Left forelimb (tissue), 1 donor: ENCODE measurements at places on chromosomes 1 and 21.

GRCh38 chr1:7299329-7299799 lies 471.7 kb upstream of the VAMP3 start:
- peak; percentile 80 for DNase-seq

- no peak for DNase-seq
Observed at GRCh38 chr1:6197746-6198427, 1.5 kb downstream of the RPL22 start.

GRCh38 chr1:70656361-70656760 lies 245.3 kb downstream of the CTH start:
- DNase-seq: no peak

GRCh38 chr1:19411612-19412011 lies 73.7 kb downstream of the CAPZB start:
- no peak for DNase-seq

DNA sequence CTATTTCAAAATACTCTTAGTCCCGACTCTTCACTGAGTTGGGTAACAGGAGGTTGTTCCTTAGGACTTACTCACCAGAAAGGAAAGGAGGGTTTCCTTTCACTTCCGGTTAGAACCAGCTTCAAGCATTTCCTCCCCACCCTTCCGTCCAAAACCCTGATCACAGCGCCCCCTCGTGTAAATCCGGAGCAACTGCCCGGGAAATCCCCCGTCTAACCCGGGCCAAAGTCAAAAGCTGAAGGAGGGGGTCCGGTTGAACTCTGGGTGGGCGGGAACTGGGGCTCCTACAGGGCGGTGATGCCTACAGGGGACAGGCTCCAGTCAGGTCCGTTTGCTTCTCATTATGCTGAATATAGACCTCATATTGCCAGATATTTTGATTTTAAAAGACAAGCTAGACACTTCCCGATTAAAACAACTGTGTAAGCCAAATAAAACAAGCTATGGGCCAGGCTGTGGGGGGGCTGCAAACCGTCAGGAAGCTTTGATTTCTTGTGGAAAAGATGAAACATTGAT lies 15.0 kb upstream of the MTARC2 start:
- DNase-seq: peak; percentile 80

GRCh38 chr1:4109628-4109940 lies 209.5 kb upstream of the C1orf174 start:
- DNase-seq: no peak

DNA sequence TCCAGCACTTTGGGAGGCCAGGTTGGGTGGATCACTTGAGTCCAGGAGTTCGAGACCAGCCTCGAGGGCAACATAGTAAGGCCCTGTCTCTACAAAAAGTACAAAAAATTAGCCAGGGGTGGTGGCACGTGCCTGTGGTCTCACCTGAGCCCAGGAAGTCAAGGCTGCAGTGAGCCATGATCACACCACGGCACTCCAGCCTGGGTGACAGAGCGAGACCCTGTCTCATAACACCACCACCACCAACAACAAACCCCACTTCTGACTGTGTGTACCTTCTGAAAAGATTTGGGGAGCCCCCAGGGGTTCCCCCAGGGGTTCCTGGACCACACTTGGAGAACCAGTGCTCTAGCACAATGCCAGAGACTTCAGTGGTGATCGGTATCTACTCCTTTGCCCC lies 29.9 kb downstream of the NUAK2 start:
- DNase-seq: no peak

- DNase-seq: no peak
Observed at GRCh38 chr1:238892612-238893011, 493.8 kb upstream of the CHRM3 start.

DNA sequence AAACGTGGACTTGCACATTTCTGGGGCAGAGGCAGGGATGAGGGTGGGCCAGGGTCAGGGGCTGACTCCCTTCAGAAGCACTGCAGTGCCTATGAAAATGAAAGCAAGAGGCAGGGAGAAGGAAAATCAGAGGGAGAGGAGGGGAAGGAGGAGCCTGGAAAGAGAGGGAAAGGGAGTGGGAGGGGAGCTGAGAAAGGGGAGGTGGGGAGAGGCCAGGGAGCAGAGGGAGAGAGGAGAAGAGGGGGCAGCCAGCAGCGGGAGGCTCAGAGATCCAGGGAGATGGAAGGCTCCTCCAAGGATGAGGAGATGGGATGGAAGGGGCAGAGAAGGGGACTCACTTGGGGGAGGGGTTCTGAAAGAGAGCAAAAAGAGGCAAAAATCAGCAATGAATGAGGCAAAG lies 96.3 kb upstream of the KLHDC7A start:
- DNase-seq: no peak

GRCh38 chr1:176602388-176603004 lies 139.5 kb downstream of the PAPPA2 start:
- no peak for DNase-seq

DNA sequence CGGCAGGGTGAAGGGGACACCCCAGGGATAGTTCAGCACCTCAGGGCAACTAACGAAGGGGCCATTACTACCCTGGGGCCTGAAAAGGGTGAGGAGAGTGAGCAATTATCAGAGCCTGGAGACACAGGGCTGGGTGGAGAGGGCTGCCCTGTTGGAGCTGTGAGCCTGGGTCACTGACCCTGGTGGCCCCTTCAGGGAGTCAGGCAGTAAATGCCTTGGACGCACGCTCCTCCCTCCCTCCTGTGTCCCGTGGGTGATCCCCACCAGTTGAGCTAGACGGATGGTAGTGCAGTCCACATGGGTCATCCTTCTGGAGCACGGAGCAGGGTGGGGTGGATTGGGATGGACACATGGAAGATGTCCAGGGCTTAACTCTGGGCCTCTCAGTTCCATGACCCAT lies 305.3 kb downstream of the PTPRU start:
- DNase-seq: peak; percentile 53

- DNase-seq: no peak
Observed at GRCh38 chr1:112514901-112515300, 6.1 kb downstream of the WNT2B start.

- DNase-seq: peak; percentile 83
Observed at GRCh38 chr1:206513312-206514111, 6.2 kb downstream of the RASSF5 start.
